ENCODE measurements at places on chromosomes 7 and 10.

- DNase-seq = no peak
Observed at GRCh38 chr10:129547608-129548007, 80.6 kb downstream of the MGMT start.

GRCh38 chr10:13792006-13792405, 205.2 kb downstream of the PRPF18 start:
- no peak for DNase-seq

- DNase-seq = peak; percentile 43
Observed at GRCh38 chr7:6271060-6271658, 1.3 kb downstream of the CYTH3 start.

- no peak for DNase-seq
Observed at GRCh38 chr7:151077705-151078232, 2.8 kb downstream of the FASTK start.

GRCh38 chr7:120684463-120684862, 173.5 kb downstream of the TSPAN12 start:
- no peak for DNase-seq

- DNase-seq = no peak
Observed at GRCh38 chr7:113094517-113095249, 8.1 kb upstream of the GPR85 start.

- DNase-seq = no peak
Observed at GRCh38 chr10:61845950-61846268, 55.6 kb upstream of the ARID5B start.

- DNase-seq = no peak
Observed at GRCh38 chr10:43272030-43272429, 5.2 kb upstream of the RASGEF1A start.

DNA sequence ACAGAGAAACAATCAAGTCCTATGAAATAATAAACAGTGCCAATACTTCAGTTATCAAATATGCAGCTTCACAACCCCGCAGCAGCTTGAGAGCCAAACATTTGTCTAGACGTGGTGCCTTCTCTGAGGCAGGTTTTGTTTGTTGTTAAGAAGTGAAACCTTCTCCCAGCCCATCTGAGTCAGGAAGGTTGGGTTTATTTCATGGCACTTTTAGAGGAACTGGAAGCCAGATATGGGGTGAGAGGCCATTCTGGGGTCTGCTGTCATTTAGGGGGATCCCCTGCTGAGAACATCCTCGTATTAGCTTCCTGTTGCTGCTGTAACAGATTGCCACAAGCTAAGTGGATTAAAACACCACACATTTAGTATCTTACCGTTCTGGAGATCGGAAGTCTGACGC, 113.6 kb downstream of the GRK5 start:
- no peak for DNase-seq

- no peak for DNase-seq
Observed at GRCh38 chr10:78687626-78688025, 381.1 kb upstream of the ZMIZ1 start.

- no peak for DNase-seq
Observed at GRCh38 chr10:105195831-105196230, 554.7 kb downstream of the SORCS3 start.

DNA sequence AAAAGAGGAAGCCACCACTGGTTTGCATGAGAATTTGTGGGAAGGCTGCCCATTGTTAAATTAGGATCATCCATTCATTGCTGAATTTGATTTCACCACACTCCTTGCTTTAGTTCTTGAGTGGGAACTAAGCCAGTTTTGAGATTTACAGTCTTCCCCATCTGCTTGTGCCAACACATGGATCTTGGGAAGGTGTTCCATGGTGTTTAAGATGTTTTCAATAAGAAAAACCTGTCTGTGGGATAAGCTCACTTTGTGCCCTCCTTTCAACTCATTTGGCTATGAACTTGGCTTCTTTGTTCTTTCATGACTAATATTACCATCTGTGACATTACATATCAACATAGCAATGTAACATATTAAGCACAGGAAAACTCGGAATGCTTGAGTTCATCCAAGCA, 73.2 kb downstream of the INHBA start:
- DNase-seq = no peak

DNA sequence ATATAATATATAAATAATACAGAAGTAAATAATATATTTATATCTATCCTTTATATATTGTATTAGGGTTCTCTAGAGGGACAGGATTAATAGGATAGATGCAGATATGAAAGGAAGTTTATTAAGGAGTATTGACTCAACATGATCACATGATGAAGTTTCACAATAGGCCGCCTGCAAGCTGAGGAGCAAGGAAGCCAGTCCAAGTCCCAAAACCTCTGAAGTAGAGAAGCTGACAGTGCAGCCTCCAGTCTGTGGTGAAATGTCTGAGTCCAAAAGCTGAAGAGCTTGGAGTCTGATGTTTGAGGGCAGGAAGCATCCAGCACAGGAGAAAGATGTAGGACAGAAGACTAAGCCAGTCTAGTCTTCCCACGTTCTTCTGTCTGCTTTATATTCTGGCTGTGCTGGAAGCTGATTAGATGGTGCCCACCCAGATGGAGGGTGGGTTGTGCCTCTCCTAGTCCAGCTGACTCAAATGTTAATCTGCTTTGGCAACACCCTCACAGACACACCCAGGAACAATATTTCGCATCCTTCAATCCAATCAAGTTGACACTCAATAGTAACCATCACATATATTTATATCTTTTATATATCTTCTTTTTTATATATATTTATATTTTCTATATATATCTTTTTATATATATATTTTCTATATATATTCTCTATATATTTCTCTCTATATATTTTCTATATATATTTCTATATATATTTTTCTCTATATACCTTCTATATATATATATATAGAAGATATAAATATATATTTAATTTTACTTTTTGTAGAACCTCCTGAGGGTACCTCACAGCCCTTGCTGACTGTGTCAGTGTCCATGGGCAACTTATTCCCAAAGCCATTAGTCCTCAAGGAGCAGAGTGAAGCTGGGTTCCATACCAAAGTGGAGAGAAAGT, 24.6 kb upstream of the AKR1B10 start:
- no peak for DNase-seq

DNA sequence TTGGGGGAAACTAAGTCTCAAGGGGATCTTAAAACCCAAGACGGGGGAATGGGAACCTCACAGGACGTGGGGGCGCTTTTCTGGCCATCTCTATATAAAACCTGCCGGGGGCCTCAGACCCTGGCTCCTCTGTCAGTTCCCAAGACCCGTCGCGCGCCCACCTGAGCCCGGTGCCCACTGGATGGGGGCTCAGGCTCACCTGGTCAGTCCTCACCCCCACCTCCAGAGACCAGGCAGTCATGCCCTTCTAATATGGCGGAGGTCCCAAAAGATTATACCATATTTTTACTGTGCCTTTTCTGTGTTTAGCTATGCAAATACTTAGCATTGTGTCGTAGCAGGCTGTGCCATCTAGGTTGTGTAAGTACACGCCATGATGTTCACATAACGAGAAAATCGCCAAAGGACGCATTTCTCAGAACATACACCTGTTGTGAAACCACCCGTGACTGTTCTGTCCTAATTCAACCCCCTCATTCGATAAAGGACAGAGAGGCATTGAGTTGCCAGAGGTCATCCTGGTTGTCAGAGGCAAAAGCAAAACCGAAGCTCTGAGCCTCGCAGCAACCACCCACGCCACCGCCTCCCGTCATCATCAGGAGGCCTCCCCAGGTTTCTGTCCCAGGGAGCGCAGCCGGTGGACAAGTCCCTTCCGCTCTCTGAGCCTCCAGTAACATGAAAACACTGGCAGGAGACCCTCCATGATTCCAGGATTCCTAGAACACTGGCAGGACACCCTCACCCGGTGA, 28.9 kb downstream of the OAT start:
- no peak for DNase-seq

DNA sequence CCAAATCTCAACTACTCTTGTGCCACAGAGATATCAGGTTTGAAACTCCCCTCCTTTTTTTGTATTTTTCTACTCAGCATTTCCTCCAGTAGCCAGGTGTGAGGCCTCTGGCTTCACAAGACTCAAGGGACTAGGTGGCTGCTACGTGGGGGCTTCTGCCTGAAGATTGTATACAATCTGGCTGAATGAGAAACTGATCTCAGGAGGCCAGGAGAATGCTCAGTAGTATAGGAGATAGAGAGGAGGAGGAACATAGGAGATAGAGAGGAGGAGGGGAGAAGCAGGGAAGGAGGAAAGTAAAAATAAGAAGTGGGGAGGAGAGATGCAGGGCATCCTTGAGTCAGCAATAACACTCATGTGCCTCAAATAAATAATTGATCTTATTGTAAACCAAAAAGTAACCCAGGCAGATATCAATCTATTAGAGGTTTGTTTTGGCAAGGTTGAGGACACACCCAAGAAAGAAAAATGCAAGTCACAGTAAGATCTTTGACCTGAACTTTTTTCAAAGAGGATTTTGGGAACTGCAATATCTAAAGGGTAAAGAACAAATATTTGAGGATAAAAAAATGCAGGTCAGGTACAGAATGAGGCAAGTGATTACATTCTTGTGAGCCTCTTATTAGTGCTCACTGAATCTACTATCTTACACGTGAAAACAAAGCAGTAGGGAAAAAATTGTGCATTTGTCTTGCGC, 36.8 kb downstream of the AKR1C8 start:
- DNase-seq = no peak

- no peak for DNase-seq
Observed at GRCh38 chr10:131982185-131982756, 548 bp upstream of the BNIP3 start.

DNA sequence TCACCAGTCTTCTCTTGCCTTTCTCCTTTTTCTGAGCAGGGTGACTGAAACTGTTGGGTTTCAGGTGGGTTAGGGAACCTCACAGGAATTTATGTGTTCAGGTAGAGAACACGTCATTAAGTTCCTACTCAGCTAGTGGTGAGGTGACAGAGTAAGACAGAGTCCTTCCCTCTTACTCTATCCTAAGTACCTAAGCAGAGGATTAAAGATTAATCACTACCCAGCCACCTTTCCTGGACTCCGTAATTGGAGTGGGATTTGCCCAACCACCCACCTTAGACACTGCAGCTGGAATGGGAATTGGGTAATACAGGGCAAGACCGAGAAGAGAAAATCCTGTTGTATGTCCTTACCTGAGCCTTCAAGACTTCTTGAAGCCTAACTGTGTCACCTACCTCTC, 158.1 kb downstream of the LRRC4 start:
- no peak for DNase-seq

DNA sequence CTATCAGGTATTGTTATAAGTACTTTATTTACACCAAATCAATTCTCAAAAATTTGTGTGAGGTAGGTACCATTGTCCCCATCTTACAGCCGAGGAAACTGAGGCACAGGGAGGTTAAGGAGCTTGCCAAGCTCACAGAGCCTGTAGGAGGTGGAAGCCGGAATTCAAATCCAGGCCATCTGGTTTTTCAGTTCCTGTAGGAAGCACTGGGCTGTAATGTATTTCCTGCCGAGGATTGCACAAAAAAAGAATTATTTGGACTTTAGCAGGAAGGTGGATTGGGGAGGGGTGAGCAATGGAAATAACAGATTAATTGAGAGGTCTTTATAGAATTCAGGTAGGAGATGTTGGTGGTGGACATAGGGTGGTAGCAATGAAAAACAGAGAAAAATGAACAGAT, 315.3 kb upstream of the AUTS2 start:
- DNase-seq = no peak

- no peak for DNase-seq
Observed at GRCh38 chr7:82839555-82839954, 323.1 kb downstream of the PCLO start.

- DNase-seq = no peak
Observed at GRCh38 chr7:133155642-133156041, 73.8 kb upstream of the CHCHD3 start.

GRCh38 chr10:7152982-7153381, 257.9 kb downstream of the SFMBT2 start:
- no peak for DNase-seq

DNA sequence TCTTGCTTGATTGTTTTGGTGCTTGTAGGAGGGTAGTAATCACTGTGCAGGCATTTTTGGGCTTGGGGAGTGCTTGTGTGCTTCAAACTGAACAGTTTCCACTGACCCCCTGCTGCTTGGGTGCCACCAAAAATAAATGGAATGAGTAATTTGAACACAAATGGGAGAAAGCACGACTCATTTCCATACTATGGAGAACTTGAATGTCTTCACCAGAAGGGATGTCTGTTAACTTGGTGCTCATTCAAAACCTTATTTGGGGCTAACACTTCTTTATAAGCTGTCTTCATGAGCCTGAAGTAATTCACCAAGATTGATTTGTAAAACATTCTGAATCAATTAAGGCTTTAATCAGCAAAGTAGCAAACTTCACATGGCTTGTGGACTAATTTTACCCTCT, 560.3 kb downstream of the SDK1 start:
- no peak for DNase-seq

- no peak for DNase-seq
Observed at GRCh38 chr7:129947049-129947448, 5.7 kb downstream of the UBE2H start.

- no peak for DNase-seq
Observed at GRCh38 chr10:132638130-132638515, 100.5 kb downstream of the INPP5A start.

DNA sequence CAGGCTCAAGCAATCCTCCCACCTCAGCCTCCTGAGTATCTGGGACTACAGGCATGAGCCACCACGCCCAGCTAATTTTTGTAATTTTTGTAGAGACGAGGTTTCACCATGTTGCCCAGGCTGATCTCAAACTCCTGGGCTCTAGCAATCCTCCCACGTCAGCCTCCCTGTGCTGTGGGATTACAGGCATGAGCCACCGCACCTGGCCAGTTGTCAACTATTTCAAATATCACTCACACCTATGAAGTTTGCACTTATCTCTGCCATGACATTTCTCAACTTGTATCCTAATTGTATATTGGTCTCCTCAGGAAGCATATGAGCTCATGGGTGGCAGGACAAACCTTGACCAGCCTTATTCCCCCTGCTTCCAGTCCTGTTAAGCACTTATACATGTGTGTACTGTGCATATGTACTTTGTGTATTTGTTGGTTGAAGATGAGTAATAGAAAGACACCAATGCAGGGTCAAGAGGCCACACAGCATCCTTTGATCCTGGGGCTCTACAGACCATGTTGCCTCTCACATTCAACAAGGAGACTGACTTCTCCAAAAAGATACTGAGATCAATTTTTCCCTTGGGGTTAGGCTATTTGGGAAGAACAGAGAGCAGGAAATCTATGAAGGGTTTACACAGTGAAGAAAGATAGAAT, 82.2 kb downstream of the SLC16A9 start:
- no peak for DNase-seq

GRCh38 chr7:148337246-148337965, 253.2 kb upstream of the C7orf33 start:
- no peak for DNase-seq

DNA sequence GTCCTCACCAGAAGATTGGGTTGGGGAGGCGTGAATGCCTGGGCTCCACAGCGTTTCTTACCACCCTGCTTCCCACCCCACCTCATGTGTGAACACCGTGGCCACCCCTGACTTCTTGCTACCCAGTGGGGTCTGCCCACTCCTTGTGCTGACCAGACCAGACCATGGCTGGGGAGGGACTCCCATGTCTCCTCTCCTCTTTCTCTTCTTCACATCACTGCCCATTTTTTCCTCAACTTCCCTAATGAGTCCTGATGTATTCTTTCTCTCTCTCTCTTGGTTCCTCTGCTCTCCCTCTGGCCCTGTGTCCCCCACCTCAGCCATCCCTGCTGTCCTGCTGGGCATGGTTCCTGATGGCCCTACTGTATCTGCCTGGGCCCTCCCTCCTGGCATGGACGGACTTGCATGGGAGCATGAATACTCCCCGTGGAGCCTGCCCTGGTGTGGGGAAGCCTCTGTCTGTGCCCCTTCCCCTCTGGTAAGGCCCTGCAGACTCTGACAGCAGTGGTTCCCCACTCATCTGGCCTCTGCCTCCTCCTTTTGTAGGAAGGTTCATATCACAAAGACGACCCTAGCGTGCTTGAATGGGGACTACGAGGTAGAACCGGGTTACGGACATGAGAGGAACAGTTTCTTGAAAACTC, 85.5 kb downstream of the ADCY1 start:
- no peak for DNase-seq
